ENCODE measurements at places on chromosomes 16 and 17. TPM values are rescaled to one million over a fixed set of nuclear protein-coding genes. Genes with fewer than 3 reads are reported as not detected.

GRCh38 chr17:50660042-50660886 is 25.6 kb downstream of the ABCC3 start:
- H3K4me1 ChIP-seq = peaks cover 30% of the 10 kb centered on the region
- no peak overlapping the region for H3K4me3 ChIP-seq
- no peak for DNase-seq
- no peaks in the 10 kb centered on the region for H3K36me3 ChIP-seq
- H3K27ac ChIP-seq = peak overlapping the region; percentile 74

- H3K27ac ChIP-seq = peak overlapping the region; percentile 36
- peaks cover 42% of the 10 kb centered on the region for H3K4me1 ChIP-seq
- H3K27me3 ChIP-seq = no peaks in the 10 kb centered on the region
- H3K36me3 ChIP-seq = no peaks in the 10 kb centered on the region
These were observed 14.0 kb downstream of the PLLP start for GRCh38 chr16:57270221-57271062.

DNA sequence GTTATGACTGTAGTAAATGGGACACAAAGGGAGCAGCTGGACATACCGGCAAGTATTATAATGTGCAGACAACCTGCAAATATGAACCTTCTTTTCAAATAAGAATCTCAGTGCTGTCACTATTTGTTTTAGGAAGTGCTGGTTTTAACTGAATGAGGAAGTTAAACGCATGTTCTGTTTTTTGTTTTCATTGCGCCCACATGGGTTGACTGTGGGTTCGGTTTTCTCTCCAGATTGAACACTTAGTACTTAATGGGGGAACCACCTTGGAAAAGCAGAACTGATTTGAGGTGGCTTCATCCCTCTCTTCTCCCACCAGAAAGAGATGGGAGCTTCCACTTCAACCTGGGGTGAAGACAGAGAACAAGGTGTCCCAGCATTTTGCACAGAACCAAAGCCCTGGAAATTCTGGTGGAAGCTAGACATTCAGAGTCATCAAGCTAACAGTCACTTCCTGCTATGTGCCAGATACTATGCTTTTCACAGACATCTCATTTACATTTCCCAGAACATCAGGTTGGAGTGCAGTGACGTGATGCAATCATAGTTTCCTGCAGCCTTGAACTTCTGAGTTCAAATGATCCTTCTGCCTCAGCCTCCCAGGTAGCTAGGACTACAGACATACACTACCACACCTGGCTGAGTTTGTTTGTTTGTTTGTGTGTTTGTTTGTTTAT is 149.8 kb downstream of the CDH13 start:
- H3K4me1 ChIP-seq = no peaks in the 10 kb centered on the region
- no peak overlapping the region for H3K27ac ChIP-seq
- H3K36me3 ChIP-seq = no peaks in the 10 kb centered on the region
- no peak overlapping the region for H3K4me3 ChIP-seq
- no peaks in the 10 kb centered on the region for H3K27me3 ChIP-seq

DNA sequence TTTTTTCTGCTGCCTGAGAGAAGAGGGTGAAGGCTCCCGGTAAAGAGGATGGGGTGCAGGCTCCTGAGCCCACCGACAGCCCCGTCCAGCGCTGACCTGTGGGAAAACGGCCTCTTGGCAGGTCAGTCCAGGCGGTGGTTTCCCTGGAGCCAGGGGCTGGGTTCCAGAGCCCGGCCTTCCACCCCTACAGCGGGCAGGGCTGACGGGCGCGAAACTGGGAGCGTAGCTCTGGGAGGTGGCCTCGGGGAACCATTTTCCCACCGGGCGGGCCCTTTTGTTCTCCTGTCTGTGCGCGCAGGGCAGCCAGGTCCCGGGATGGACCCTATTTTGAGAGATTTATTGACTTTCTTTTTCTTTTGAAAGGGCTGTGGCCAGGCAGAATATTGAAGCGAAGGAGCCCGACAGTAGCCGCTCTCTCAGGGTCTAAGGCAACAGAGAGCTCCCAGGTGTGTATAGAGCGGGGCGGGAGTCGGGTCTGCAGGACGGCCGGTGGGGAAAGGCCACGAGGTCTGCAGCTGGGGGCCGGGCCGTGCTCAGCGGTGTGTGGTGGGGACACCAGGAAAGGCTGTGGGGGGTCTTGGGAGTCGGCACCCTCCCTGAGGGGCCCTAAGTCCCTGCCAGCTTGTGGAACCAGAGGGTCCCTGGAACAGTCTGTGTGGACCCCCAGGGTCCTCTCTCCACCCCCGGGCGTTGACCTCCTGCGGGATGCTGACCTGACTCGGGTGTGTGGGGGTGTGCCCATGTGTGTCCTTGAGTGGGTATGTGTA is 32.3 kb downstream of the METRNL start:
- H3K36me3 ChIP-seq = no peaks in the 10 kb centered on the region
- H3K4me3 ChIP-seq = no peak overlapping the region
- peaks cover 16% of the 10 kb centered on the region for H3K4me1 ChIP-seq
- no peak overlapping the region for H3K27ac ChIP-seq
- no peaks in the 10 kb centered on the region for H3K27me3 ChIP-seq

- DNase-seq = no peak
- no peak overlapping the region for H3K27ac ChIP-seq
- H3K27me3 ChIP-seq = no peaks in the 10 kb centered on the region
- no peaks in the 10 kb centered on the region for H3K36me3 ChIP-seq
- H3K4me3 ChIP-seq = no peak overlapping the region
These were observed 5.9 kb downstream of the CPNE2 start for GRCh38 chr16:57098188-57098841.

The NXPH3 gene
- 6.3 TPM for total RNA-seq

DNA sequence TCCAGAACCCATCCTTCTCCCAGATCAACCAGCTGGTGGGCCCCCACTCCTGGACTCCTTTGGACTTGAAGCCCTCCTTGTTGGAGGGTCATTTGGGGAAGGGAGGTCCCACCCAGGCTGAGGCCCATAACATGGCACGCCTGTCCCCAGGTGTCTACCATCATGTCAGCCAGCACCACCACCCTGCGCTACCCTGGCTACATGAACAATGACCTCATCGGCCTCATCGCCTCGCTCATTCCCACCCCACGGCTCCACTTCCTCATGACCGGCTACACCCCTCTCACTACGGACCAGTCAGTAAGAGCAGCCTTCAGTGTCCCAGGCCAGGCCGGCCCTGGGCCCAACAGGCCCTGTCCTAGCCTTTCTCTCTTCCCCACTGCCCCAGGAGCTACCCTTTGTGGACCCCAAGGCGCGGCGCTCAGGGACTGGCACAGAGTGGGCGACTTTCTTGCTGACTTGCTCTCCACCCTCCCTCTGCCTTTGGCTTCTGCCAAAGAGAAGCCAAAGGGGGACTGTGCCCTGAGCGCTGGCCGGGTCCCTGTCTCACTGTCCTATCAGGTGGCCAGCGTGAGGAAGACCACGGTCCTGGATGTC is 4.3 kb downstream of the TUBG1 start:
- H3K27ac ChIP-seq = no peak overlapping the region
- no peak overlapping the region for H3K4me3 ChIP-seq
- H3K36me3 ChIP-seq = peaks cover 38% of the 10 kb centered on the region
- H3K4me1 ChIP-seq = peaks cover 13% of the 10 kb centered on the region
- peak; percentile 57 for DNase-seq
- no peaks in the 10 kb centered on the region for H3K27me3 ChIP-seq

The VMP1 gene
- 169 TPM for total RNA-seq

The KDM6B gene
- 48.3 TPM for total RNA-seq

GRCh38 chr17:68719431-68719830 is 118.3 kb upstream of the FAM20A start:
- H3K4me1 ChIP-seq = no peaks in the 10 kb centered on the region
- no peak overlapping the region for H3K4me3 ChIP-seq
- H3K27me3 ChIP-seq = no peaks in the 10 kb centered on the region

GRCh38 chr17:9895923-9896322 is 9.1 kb downstream of the RCVRN start:
- H3K36me3 ChIP-seq = no peaks in the 10 kb centered on the region
- no peak overlapping the region for H3K4me3 ChIP-seq
- no peaks in the 10 kb centered on the region for H3K4me1 ChIP-seq

GRCh38 chr17:19664136-19664820 is 15.7 kb downstream of the ALDH3A2 start:
- H3K4me1 ChIP-seq = peaks cover 5% of the 10 kb centered on the region
- peaks cover 53% of the 10 kb centered on the region for H3K36me3 ChIP-seq
- no peak for DNase-seq
- peak overlapping the region; percentile 33 for H3K27ac ChIP-seq
- no peaks in the 10 kb centered on the region for H3K27me3 ChIP-seq
- H3K4me3 ChIP-seq = no peak overlapping the region

- peak overlapping the region; percentile 100 for H3K27ac ChIP-seq
- H3K27me3 ChIP-seq = no peaks in the 10 kb centered on the region
- peaks cover 14% of the 10 kb centered on the region for H3K36me3 ChIP-seq
- peak overlapping the region; percentile 94 for H3K4me3 ChIP-seq
- H3K4me1 ChIP-seq = peaks cover 53% of the 10 kb centered on the region
These were observed 1.0 kb upstream of the ARMC5 start for GRCh38 chr16:31458073-31458843.

GRCh38 chr16:85924675-85925074 is 25.7 kb downstream of the IRF8 start:
- H3K4me3 ChIP-seq = no peak overlapping the region
- DNase-seq = no peak
- H3K36me3 ChIP-seq = no peaks in the 10 kb centered on the region

The DRC3 gene
- total RNA-seq = 3.3 TPM

GRCh38 chr16:47241061-47241460 is 97.3 kb upstream of the NETO2 start:
- H3K36me3 ChIP-seq = no peaks in the 10 kb centered on the region
- no peak overlapping the region for H3K4me3 ChIP-seq
- no peak overlapping the region for H3K27ac ChIP-seq
- DNase-seq = no peak
- no peaks in the 10 kb centered on the region for H3K27me3 ChIP-seq

- H3K27me3 ChIP-seq = peaks cover 26% of the 10 kb centered on the region
- no peak for DNase-seq
- H3K36me3 ChIP-seq = no peaks in the 10 kb centered on the region
- no peak overlapping the region for H3K4me3 ChIP-seq
- H3K4me1 ChIP-seq = peaks cover 7% of the 10 kb centered on the region
These were observed 8.3 kb downstream of the CBFA2T3 start for GRCh38 chr16:88968589-88969280.

DNA sequence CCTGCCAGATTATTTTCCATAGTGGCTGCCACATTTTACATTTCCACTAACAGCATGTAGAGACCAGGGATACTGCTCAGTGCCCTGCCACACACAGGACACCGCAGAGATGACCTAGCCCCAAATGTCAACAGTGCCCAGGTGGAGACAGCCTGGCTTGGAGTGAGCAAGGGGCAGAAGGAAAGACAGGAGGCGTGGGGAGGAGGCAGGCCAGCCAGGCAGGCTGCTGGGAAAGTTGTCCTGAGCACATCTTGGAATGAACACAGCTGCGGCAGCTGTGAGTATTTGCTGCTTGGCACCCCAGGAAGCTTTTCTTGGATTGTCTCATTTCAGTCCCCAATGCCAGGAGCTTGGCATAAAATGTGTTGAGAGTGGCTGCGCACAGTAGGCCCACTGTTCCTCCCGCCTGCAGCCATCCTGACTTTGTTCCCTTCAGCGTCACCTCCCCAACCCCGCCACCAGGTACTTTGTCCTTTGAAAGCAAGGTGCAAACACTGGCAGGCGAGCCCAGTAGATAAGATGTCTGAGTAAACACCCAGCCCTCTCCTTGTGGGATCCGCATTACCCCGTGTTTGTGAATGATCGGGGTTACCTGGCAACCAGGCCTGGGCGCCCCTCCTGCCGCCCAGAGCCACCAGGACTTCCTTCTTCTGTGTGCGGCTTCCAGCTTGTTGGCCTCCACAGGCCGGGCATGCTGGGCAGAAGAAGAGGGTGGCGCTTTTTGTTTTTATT is 114.0 kb downstream of the CMIP start:
- H3K27me3 ChIP-seq = no peaks in the 10 kb centered on the region
- H3K36me3 ChIP-seq = no peaks in the 10 kb centered on the region
- peak overlapping the region; percentile 38 for H3K27ac ChIP-seq
- H3K4me3 ChIP-seq = no peak overlapping the region

The PPM1E gene
- not detected for total RNA-seq

The ODAD4 gene
- 1.0 TPM for total RNA-seq

The AGRP gene
- total RNA-seq = 4.9 TPM

The NPTX1 gene
- 1.3 TPM for total RNA-seq

The CDRT15 gene
- not detected for total RNA-seq

- peak overlapping the region; percentile 32 for H3K4me3 ChIP-seq
- DNase-seq = peak; percentile 74
- no peaks in the 10 kb centered on the region for H3K27me3 ChIP-seq
- peaks cover 22% of the 10 kb centered on the region for H3K36me3 ChIP-seq
- no peaks in the 10 kb centered on the region for H3K4me1 ChIP-seq
These were observed 19.5 kb downstream of the ATP2A3 start for GRCh38 chr17:3944485-3945388.

- no peak overlapping the region for H3K4me3 ChIP-seq
- no peaks in the 10 kb centered on the region for H3K27me3 ChIP-seq
- H3K36me3 ChIP-seq = peaks cover 59% of the 10 kb centered on the region
- no peaks in the 10 kb centered on the region for H3K4me1 ChIP-seq
These were observed 141.2 kb downstream of the AATF start for GRCh38 chr17:37089956-37090355.

The PLA2G10 gene
- total RNA-seq = 6.6 TPM

The DNAAF8 gene
- total RNA-seq = 0.58 TPM

GRCh38 chr17:77735566-77736198 is 222.8 kb upstream of the TNRC6C start:
- H3K36me3 ChIP-seq = no peaks in the 10 kb centered on the region
- H3K4me1 ChIP-seq = peaks cover 33% of the 10 kb centered on the region
- DNase-seq = peak; percentile 85
- peak overlapping the region; percentile 36 for H3K27ac ChIP-seq

The PRAC2 gene
- not detected for total RNA-seq

- no peak overlapping the region for H3K27ac ChIP-seq
- H3K36me3 ChIP-seq = no peaks in the 10 kb centered on the region
- H3K4me3 ChIP-seq = no peak overlapping the region
These were observed 19.7 kb downstream of the RHBDL3 start for GRCh38 chr17:32285306-32285705.

- no peaks in the 10 kb centered on the region for H3K36me3 ChIP-seq
- peak; percentile 79 for DNase-seq
- peaks cover 45% of the 10 kb centered on the region for H3K27me3 ChIP-seq
- H3K4me3 ChIP-seq = no peak overlapping the region
- no peak overlapping the region for H3K27ac ChIP-seq
These were observed 10.0 kb upstream of the C1QTNF8 start for GRCh38 chr16:1105888-1106620.

GRCh38 chr16:648071-648780 is 939 bp upstream of the WDR90 start:
- H3K36me3 ChIP-seq = no peaks in the 10 kb centered on the region
- peak overlapping the region; percentile 93 for H3K27ac ChIP-seq
- H3K27me3 ChIP-seq = no peaks in the 10 kb centered on the region
- peaks cover 33% of the 10 kb centered on the region for H3K4me1 ChIP-seq
- peak; percentile 88 for DNase-seq

The TSNAXIP1 gene
- total RNA-seq = 0.55 TPM

Measured in upper lobe of right lung (tissue), 1 donor.